ENCODE measurements at places on chromosomes 5 and 9.

GRCh38 chr9:100307080-100307479 lies 45.7 kb downstream of the TEX10 start:
- DNase-seq, result no peak

DNA sequence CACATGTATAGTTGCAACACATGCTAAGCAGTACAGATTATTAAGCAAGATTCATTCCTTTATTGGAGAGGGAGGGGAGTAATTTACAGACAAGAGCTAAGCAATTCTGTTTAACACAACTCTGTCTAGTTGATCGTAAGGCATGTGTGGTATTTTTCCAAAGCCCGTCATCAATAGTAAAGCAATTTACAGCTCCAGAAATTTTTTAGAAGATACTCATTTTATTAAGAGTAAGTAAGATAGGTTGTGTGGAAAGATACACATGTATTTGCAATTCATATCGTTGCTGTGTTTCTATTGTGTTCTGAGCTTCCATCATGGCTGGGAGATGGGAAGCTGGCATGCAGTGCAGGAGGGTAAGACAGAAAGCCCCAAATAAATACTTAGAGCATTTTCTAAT lies 289.2 kb upstream of the TMEM161B start:
- no peak for DNase-seq

GRCh38 chr5:97142521-97143254 lies at the start of gene LIX1:
TSS of gene LIX1 (minus strand) at chr5:97142611. CDS start at chr5:97142576, 35 bp downstream.
- DNase-seq, result no peak

GRCh38 chr5:14726066-14726838 lies 61.7 kb downstream of the OTULIN start:
- no peak for DNase-seq

DNA sequence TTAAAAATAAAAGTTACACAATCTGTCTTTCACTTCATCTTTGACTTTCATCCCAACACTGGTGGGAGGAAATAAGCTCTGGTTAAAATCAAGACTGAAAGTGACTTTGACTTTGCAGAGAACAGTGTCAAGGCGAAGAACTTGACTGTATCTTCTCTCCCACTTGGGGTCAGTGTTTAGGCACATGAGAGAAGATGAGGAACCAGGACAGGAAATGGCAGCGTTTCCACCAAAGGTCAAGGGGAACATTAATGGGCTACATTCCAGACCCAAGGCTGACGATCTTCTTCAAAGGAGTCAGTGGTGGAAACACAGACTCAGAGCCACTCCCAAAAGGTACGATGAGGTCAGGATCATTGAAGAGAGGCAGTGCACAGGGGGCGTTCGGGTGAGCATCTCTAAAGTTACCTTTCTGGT lies 409.5 kb downstream of the ARHGEF28 start:
- DNase-seq, result no peak

- DNase-seq, result no peak
These were observed 28.5 kb downstream of the RHOBTB3 start for GRCh38 chr5:95759634-95760033.

DNA sequence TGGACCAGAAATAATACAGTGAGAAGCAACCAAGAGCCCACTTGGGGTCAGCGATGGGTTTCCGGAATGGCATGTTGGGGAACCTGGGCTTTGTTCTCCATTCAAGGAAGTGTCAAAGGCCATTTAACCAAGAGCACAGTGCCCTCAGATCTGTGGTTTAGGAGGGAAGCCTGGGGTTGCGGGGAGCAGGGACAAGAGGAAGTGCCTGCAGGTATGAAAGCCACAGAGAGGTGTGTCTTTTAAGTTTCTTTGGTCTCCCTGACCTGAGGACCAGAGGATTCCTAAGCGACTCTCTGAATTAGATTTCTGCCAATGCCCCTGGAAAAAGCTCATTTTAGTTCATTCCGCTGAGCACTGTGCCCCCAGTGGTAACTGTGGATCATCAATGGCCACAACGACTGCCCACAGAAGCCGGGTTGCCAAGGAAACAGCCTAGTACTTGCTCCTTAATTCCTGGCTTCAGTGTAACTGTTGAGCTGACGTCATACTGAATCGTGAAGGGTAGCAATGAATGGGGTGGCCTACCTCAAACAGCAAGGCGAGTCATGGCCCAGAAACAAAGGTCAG lies 107.3 kb upstream of the SPIN1 start:
- DNase-seq, result peak; percentile 59

- DNase-seq, result no peak
These were observed 1.1 kb downstream of the SLC27A6 start for GRCh38 chr5:128966375-128966774.

GRCh38 chr9:121358751-121359150 lies 11.3 kb downstream of the STOM start:
- DNase-seq, result no peak

- no peak for DNase-seq
These were observed 106.2 kb downstream of the MAP1B start for GRCh38 chr5:72213482-72213881.

GRCh38 chr5:11531811-11532555 lies 372.3 kb downstream of the CTNND2 start:
- DNase-seq, result no peak

DNA sequence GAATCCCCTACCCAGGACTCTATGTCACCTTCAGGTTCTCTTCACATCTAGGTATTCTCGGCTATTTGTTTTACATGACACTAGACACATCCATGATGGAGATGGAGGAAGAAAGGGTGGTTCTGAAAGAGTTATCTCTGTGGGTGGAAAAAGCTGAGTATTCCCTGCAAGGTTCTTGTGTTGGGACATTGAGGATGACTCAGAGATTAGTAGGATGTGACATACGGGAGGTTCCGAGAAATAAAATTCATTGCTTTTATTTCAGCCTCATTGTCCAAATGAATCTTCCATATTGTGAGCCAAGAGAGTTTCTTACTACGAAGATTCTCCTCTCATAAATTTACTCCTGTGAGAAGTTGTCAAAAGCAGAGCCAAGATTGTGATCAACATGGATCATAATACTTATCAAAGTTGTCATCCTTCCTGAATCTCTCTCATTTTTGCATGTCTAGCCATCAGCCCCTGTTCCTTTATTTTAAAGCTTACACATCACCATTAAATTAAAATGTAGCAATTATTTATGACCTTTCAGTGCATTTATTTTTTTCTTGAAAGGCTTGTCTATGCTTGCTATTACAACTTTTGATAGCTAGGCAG lies 370.0 kb downstream of the PSAT1 start:
- no peak for DNase-seq

GRCh38 chr5:126359884-126360283 lies 63.3 kb upstream of the GRAMD2B start:
- DNase-seq, result no peak

GRCh38 chr9:76433406-76433805 lies 25.6 kb upstream of the GCNT1 start:
- DNase-seq, result no peak

GRCh38 chr5:42586625-42587024 lies 163.4 kb downstream of the GHR start:
- DNase-seq, result no peak

DNA sequence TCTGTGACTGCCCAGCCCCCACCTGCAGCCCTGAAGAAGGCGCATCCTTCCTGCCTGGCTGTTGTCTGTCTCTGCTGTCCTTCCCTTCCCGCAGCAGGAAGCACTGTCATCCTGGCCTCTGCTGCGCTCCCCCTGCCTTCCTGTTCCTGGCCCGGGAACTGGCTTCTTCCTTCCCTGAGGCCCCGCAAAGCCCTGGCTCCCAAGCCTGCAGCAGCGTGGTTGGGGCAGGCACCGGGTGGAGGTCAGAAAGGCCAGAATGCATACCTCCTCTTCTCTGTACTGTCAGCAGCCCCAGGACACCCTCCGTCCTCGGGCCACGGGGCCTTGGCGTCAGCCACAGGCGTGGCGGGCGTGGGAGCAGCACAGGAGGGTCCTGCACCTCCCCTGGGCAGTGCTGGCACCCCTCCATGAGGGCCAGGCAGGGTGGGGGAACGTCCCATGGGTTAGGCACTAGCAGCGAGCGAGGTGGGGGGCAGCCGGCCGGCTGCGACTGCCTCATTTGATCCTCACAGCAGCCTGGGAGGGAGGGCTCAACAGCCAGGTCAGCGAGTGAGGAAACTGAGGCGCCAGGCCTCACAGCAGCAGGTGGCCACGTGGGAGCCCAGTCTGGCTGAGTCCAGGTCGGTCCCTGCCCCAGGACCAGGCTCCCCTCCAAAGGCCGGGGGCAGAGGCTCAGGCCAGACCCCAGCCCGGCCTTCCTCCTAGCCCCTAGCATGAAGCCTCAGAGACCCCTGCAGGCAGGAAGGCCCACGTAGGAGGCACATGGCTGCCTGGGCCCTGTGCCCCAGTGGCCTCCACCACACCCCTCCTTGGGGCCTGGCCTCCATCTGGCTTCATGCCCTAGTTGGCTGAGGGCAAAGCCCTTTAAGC lies 9.4 kb downstream of the FLT4 start:
- DNase-seq, result peak; percentile 25

DNA sequence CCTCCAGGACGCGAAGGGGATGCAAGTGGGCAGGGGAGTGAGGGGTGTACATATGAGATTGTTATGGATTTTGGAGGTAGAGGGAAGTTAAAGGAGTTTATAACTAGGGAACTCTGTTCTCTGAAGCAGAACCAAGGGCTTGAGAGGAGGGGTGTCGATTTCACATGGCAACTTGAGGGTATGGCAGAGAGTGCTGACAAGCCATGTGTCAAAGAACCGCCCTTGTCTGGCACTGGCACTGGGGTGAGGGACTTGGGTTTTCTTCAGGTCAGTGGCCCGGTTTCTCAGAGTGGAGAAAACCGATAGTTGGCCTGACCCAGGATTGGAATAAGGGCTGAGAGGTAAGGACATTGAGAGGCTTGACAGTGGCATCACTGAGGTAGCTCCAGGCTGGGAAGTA lies 47.7 kb upstream of the TESK1 start:
- DNase-seq, result no peak

DNA sequence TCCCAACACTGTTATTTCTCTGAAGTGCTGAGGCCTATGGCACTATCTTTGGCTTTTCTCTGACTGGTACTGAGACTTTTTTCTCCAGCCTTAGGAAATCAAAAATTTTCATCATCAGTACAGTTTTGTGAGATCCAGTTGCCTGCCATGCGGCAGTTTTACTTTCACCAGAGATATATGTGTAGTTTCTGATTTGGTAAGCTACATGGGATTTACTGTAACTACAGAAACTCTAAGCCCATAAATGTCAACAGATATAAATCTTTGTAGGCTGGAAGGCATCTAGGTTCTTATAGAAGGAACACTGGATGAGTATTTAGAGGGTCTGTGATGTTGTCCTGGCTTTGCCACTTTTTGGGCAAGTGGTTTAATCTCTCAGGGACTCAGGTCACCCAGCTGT lies 69.0 kb downstream of the DOCK2 start:
- DNase-seq, result no peak

- DNase-seq, result no peak
These were observed 14.8 kb downstream of the SPTLC1 start for GRCh38 chr9:92100237-92100911.

DNA sequence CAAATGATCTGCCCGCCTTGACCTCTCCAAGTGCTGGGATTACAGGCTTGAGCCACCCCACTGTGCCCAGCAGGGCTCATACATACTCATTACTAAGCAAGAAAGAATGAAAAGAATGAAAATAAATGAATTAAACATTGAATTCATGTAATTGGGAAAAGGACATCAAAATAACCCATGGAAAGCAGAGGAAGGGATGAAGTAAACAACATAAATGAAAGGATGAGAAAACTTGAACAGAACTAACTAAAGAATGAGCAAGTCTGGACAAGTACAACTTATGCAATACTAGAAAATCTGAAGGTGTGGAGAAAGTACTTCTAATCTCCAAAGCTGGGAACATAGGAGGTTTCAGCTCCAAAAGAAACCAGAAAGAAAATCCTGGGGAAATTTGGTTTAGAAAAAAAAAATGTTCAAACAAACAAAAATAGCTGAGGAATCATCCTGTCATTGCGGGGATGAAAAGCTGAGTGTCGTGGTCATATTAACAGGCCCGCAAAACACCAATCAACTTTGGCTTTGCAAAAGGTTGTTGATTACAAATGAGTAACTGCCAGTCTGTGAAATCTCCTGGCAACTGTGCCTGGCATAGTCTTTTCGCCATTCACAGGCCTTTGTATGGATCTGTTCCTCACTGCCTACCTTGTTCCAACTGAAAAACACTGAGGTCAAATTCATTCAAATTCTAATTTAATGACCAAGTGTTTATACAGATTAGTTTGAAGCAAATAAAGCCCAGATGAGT lies 2.3 kb upstream of the AK3 start:
- no peak for DNase-seq

- DNase-seq, result no peak
These were observed 320.3 kb downstream of the ARHGEF28 start for GRCh38 chr5:73946278-73946677.

GRCh38 chr5:172342918-172343317 lies 59.4 kb upstream of the UBTD2 start:
- DNase-seq, result no peak

DNA sequence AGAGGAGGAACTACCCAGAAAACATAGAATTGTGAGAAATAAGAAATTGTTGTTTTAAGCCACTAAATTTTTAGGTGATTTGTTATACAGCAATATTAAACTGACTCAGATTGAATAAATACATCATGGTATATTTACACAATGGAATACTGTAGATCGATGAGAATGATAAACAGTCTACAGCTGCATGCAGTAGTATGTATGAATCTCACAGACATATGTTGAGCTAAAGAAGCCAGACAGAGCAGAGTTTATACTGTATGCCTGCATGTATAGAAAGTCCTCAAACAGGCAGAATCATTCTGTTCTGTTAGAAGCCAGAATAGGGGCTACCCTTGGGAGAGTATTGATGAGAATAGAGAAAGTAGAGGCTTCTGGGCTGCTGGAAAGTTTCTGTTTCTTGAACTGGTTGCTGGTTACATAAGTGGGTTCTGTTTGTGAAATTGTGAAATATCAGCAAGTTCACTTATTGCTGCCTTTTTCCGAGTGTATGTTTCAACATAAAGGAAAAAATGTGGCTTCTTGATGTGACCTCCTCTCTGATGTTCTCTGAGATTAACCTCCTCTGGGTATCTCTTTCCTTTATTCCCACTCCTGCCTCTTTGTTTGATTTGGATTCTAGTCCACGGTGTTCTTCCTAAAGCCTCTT lies 9.6 kb downstream of the KIAA1958 start:
- DNase-seq, result no peak

DNA sequence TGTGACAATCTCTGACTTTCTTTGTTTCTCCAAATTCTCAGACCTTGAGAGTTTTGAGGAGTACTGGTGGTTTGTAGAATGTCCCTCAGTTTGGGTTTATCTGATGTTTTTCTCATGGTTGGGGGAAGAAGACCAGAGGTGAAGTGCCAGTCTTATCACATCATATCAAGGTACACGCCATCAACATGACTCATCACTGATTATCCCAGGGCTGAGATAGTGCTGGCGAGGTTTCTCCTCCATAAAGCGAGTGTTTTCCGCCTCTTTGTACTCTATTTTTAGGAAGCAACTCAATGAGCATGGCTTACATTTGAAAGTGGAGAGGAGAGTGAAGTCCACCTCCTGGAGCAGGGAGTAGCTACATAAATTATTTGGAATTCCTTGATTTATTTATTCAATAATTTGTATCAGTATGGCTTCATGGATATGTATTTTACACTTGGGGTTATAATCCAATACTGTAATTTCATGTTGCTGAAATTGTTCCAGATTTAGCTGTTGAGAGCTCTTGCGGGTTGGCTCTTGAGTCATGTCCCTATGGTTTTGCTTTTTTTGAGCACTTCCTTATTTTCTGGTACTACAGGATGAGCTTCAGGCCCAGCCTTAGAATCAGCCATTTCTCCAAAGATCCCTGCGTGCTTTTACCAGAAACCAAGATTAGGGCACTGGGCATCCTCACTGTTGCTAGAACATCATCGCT lies 23.9 kb downstream of the DCANP1 start:
- DNase-seq, result no peak

- DNase-seq, result no peak
These were observed 67.2 kb upstream of the GPBP1 start for GRCh38 chr5:57106661-57107060.
